KBM-7 (cell line): ENCODE measurements at places on chromosomes 4 and X.
A peak's percentile ranks its signal among the peaks of the same experiment; 100 is the strongest.

DNA sequence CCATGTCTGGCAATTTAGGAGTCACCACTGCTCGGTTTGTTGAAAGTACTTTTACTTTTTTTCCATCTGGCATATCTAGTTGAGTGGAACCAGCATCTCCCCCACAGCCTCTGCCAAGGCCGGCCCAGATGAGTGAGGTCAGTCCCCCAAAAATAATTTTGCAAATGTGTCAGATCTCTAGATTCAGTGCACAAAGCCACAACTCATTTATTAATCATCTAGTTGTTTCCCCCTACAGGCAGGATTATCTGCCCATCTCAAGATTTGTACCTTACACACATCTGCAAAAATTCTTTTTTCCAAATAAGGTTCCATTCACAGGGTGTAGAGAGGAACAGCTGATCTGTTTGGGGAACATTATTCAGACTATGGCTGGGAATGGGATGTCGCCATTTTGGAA lies 174.0 kb upstream of the MXRA5 start:
- DNase-seq = no peak

DNA sequence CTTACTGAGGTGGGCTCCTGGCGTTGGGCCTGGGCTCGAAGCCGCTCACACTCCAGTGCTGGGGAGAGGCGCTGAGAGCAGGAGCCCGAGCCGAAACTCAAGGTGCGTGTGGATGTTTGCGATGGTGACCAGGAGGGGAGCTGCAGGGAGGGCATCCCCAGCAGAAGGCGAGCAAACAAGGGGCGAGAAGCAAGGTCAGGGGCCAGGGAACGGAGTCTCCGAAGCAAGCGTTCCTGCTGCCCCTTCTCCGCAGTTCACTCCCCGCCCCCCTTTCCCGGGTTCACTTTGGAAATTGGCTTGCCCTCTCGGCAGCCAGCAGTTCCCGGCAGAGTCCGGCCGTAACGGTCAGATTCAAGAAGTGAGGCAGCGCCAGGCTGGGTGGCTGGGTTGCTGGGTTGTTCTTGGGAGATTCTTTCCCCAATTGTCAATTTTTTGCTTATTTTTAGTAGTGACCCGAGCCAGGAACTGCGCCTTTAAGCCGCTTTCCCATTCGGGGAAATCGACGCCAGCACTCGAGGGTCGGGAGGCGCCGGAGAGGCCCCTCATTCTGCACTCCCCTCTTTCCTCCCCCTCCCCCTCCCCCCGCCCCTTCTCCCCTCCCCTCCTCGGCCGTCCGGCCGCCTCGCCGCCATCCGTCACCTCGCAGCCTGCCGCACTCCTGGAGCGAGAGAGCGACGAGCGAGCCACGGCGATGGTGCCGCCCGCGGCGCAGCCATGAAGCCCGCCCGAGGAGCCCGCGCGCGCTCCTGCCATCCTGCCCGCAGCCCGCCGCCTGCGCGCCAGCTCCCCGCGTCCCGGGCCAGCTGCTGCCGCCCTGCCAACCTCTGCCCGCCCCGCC lies at the start of gene FRMPD3:
Gene FRMPD3, plus strand, starts transcription at position 655 of the 838 bp plus-strand sequence. CDS start 76,937 bp downstream, outside the sequence.
- DNase-seq = peak; percentile 34

- DNase-seq = no peak
These were observed 87.4 kb upstream of the CITED1 start for GRCh38 chrX:72392816-72393800.

GRCh38 chr4:68369142-68369805 lies 19.4 kb upstream of the YTHDC1 start:
- no peak for DNase-seq

DNA sequence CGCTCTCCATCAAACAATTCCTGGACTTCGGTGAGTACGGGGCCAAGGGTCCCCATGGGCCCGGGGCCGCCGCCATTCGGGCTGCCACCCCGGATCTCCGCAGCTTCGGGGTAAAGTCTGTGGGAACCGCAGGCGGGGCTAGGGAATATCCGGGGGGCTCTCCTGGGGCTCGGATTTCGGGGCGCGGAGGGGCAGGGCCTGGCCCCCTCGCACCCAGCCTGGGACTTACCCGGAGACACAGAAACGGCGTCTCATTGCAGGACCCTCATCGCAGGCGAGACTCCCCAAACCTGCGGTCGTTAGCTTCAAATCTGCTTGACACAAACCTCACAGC lies 413 bp downstream of the PDK3 start:
- peak; percentile 28 for DNase-seq

DNA sequence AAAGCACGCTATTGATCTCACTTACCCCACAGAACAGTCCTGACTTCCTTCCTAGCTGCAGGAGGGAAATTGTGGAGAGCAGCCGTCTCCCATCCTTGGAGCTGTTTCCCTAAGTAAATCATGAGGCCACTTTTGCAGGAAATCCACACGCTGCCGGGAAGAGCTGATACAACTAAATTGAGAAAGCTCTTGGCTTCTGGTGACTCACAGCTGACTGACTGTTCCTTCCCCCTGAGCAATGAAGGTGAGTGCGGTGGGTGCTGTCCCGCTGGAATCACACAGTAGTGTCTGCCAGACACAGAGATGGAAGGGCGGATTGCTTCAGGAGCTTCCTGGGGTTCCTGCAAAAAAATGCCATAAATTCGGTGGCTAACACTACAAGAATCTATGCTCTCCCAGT lies 268.9 kb downstream of the ASMT start:
- no peak for DNase-seq

GRCh38 chr4:87038837-87039615 lies 104.2 kb downstream of the AFF1 start:
- no peak for DNase-seq
